NCI-H187 treated with DMSO at 0.1 percent for 48 hours (cell line): ENCODE measurements at places on chromosomes 5 and 9.

GRCh38 chr5:4097199-4097598 lies 501.6 kb downstream of the IRX1 start:
- DNase-seq = no peak

GRCh38 chr9:128558431-128559310 lies 6.3 kb downstream of the SPTAN1 start:
- DNase-seq = peak; percentile 52

GRCh38 chr9:27441741-27442070 lies 82.4 kb upstream of the IFNK start:
- DNase-seq = no peak

DNA sequence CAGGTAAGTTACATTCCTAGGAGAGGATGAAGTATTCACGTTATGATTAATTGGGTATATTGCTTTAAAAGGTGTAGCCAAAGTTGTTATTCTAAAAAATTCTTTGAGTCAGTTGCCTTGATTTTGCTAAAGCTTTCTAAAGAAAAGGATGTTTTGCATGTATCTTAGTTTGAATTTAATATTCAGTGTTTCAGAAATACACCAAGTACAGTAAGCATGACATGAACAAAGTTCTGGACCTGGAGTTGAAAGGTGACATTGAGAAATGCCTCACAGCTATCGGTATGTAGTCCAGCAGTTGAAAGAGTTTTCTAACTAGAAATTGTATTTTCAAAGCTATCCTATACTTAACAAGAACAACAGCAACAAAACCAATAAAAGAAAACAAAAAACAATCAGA lies 14.2 kb downstream of the ANXA1 start:
- DNase-seq = no peak

DNA sequence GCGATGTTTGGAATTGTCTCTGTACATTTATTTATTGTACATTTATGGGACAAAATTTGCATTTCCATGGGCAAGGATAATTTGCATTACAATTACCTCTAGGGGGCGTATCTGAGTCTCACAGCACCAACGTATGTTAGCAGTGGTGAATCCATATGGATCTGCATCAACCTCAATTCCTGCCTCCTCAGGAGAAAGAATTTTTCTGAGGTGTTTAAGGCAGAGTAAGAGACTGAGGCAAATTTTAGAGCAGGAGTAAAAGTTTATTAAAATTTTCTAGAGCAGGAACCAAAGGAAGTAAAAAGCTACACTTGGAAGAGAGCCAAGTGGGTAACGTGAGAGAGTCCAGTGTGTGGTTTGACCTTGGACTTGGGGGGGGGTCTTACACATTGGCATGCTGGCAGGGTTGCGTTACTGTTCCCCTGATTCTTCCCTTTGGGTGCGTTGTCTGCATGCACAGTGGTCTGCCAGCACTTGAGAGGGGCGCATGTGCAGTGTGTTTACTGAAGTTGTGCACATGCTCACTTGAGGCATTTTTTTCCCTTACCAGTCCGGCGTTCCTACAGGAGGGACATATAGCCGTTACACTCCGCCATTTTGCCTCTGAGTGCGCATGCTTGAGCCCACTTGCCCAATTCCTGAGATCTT lies 21.0 kb upstream of the RAB14 start:
- DNase-seq = no peak

DNA sequence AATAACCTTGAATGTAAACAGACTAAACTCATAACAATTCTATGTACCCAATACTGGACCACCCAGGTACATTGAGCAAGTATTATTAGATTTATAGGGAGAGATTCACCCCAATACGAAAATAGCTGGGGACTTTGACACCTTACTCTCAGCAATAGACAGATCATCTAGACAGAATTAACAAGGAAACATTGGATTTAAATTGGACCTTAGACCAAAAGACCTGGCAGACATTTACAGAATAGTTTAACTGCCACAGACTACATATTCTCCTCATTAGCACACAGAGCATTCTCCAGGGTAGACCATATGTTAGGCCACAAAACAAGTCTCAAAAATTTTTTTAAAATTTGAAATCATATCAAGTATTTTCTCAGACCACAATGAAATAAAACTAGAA lies 397.4 kb downstream of the PIK3R1 start:
- DNase-seq = no peak

DNA sequence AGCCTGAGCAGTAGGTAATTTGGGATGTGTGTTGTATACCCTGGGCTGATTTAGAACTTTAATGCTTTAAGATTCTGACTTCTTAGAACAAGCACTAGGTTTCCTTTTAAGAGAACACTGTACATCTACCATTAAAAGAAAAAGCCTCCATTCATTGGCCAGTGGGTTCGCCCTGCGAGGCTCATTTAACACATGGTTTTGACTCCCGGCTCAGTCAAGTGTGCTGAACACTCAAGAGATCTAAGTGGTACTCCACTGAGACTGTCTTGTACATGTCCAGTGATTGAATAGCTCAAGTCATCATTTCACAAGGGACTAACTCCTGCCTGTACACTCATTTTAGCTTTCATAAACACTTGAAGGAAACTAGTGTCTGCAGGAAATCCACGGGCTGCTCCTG lies 3.9 kb downstream of the FUBP3 start:
- peak; percentile 61 for DNase-seq

GRCh38 chr9:137445930-137446431 lies 4.8 kb upstream of the ENTPD8 start:
- DNase-seq = no peak

DNA sequence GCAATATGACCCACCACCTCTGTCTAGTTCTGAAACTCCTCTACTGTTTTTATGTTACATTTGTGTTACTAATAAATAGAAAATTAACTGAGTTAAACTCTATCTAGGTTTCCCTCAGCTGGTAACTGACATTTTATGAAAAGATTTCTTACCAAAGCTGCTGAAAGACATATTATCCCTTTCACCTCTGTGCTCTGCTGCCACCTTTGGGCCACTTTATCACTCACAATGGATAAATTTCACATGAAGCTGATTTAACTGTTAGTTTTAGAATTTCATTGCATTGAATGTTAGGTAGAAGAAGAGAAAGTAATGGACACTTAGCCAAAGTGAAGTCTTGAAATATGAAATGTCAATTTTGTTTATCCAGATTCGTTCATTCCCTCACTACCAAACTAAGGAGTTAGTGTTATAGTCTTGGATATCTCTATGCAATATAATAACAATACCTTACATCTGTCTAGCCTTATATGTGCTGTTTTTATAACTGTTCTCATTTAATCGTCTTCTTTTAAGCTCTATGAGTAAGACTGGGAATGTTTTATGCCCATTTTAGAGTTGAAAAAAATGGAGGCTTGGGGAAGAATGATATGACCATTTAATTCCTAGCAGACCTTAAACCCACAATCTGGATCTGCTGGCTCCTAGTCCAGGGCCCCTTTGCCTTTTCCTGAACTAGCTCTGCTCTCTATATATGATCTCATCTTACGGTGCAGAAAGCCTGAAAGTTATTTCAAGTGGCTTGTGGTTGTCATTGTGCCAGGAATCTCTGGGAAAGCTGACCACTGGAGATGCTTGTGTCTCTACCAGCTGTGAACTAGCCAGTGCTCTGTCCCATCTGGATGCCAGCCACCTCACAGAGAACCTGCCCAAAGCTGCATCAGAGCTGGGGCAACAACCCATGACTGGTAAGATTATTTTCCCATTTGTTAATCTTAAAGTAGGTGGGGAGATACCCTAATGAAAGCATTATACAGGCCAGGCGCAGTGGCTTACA lies 97.1 kb downstream of the GOLPH3 start:
- no peak for DNase-seq

DNA sequence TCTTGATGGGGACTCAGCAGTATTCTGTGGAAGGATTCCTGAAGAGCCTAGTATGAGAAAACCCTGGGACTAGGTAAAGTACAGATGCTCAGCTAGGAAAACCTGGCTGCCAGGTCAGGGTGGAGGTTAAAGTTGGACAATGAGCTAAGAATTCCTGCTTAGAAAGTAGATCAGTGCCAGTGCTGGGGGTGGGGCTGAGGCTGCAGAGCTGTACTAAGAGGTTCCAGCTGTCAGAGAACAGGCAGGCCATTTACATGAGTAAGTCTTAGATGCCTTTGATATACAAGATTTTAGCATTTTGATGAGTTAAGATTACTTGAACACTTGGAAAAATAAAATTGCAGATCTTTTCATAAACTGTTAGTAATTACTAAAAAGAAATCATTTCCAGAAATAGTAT lies 332.3 kb upstream of the NUDT12 start:
- DNase-seq = no peak

- DNase-seq = no peak
These were observed 589.2 kb upstream of the KLF4 start for GRCh38 chr9:108078811-108079210.

GRCh38 chr5:150160448-150161081 lies 4.9 kb upstream of the PDGFRB start:
- no peak for DNase-seq

GRCh38 chr5:151475388-151475787 lies 28.0 kb downstream of the SLC36A1 start:
- DNase-seq = no peak

GRCh38 chr9:93897075-93897970 lies 57.8 kb downstream of the BARX1 start:
- no peak for DNase-seq

GRCh38 chr9:129224618-129225489 lies 46.8 kb upstream of the IER5L start:
- DNase-seq = no peak

DNA sequence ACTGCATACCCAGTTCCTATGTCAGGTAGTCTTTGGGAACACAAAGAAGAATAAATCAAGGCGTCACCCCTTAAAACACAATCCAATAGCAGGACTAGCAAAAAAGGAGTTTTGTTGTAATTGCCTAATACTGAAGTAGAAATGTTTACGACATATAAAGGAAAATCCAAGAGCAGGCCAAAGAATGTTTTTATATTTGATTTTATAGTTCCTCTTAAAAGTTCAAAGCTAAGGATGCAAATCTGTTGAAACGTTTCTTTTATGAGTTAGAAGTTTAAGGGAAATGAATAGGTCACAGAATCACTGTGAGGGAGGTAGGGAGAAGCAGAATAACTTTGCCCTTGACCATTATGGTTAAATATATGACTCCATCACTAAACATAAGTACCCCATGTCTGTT lies 136.1 kb downstream of the PAM start:
- DNase-seq = no peak

DNA sequence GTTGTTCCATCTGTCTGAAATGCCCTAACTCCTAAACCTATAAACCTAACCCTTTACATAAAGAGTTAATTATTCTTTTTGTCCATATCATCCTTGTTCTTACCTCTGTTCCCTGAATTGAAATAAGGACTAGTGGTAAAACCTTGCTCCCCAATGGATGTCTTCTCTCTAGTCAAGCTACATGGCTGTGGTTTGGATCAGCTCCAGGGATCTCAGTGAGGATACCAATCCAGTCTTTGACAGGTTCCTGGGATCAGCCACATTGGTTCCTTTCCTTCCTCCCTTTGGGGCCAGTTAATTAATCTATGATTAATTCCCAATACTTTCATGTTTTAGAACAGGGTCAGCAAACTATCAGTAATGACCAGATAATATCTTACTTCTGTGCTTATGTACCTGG lies 151.6 kb downstream of the SIL1 start:
- DNase-seq = no peak

DNA sequence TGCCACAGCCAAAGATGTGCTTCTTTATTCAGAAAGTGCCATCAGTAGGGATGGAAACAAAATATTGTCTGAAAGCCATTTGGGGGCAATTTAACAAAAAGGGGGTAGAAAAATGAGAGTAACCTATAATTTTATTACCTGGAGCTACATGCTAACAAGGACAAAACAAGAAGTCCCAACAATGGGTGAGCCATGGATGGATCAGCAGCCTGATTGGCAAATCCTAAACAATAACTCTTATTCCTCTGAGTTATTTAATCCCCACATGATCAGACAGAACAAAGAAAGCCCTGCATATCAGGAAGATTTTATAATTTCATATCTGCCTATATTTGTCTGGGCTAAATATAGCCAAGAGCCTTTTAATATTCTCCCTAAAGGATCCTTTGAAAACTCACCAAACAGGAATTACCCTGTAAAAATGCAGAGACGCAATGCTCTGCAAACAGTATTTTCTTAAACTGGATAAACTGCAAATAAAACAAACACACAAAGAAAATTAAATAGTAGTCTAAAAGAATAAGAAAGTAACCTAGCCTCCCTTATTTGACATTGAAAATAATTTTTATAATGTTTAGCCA lies 483.4 kb downstream of the ZNF608 start:
- no peak for DNase-seq

- no peak for DNase-seq
These were observed 279.8 kb upstream of the POU5F2 start for GRCh38 chr5:94021246-94021645.

DNA sequence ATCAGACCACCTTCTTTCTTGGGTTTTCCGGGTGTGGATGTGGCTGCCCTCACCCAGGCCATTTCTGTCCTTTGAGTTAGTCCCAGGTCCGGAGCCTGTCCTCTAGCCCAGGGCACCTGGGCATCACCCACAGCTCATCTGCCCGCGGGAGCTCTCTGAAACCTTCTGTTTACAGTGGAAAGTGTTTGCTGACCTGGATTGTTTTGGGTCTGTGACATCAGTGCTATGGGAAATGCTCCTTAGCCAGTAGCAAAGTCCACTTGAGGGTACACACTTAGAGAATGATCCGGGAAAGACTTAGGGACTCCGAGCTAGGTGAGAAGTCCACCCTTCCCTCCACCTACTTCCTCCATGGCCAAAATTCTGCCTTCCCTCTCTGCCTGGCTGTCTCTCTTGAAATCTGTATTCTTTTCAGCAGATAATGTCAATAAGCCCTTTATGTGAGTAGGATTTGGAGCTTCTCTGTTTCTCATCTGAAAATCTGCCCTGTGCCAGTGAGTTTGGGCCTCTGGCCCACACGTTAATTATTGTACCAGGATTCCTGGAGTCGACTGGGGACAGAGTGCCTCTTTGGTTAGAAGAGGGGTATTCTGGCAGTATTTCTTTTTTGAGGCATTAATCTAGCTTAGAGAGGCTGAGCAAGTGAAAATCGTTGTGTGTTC lies 19.9 kb downstream of the ABLIM3 start:
- no peak for DNase-seq

GRCh38 chr9:96554801-96555566 lies 64.7 kb downstream of the CDC14B start:
- DNase-seq = no peak
